ENCODE measurements at places on chromosomes 3 and 15. TPM values are rescaled to one million over a fixed set of nuclear protein-coding genes. Genes with fewer than 3 reads are reported as not detected.

- no peak for DNase-seq
Measured at GRCh38 chr15:32119286-32119685, 89.0 kb downstream of the CHRNA7 start.

DNA sequence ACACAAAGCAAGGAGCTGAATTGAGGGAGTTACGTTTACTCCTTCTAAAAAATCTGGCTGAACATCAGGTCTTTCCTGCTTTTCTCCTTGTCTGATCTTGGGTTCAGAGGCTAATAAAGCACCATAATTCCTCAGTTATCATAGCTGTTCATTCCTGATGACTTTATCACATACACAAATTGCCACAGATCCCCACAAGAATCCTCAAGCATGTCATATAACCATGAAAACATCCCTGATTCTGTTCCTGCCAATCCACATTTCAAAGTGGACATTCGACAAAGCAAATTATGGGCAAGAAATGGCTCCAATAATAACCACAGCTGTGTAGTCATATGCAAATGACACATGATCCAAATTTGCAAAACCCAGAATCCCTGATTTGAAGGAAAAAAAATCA lies 321.3 kb downstream of the MEX3B start:
- no peak for DNase-seq

DNA sequence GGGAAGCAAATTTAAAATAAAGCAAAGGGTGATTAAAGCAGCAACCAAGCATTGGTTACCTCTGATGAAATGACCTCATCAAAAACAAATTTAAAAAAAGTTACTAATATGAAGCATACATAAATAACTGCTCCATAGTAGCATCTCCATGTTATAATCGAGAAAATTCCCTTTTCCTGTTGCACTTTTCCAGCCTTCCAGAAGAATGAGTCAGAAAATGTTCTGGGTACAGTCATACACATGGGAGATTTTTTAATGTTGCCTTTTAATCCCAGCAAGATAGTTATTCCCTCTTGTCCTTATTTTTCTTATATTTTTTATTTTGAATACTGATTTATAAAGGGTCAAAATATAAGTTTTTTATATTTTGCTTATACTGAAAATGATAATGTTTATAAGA lies 2.6 kb upstream of the TMCO5A start:
- no peak for DNase-seq

GRCh38 chr3:189944285-189945145 lies 176.2 kb downstream of the P3H2 start:
- DNase-seq: no peak

GOLGA6L7 gene
- polyA plus RNA-seq: 0.32 TPM

DNA sequence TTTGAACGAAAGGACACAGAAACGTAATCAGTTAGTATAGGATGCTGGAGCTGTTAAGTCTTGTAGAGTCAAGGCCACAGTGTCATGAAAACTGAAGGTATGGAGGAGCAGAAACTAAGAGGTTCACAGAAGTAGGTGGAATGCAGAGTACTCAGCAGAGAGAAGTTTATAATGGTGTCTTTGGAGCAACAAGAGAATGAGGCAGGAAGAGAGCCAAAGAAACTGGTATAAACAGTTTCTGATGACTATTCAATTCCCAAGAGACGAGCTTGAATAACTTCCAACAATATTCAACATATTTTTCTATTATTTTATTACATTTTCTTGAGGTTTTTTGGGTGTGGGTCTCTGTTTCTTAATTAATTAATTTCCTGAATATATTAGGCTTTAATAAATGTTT lies 29.6 kb downstream of the GALK2 start:
- DNase-seq: no peak

GRCh38 chr3:66268864-66269263 lies 48.1 kb downstream of the SLC25A26 start:
- DNase-seq: no peak

SYNPR gene
- polyA plus RNA-seq: 0.12 TPM

DNA sequence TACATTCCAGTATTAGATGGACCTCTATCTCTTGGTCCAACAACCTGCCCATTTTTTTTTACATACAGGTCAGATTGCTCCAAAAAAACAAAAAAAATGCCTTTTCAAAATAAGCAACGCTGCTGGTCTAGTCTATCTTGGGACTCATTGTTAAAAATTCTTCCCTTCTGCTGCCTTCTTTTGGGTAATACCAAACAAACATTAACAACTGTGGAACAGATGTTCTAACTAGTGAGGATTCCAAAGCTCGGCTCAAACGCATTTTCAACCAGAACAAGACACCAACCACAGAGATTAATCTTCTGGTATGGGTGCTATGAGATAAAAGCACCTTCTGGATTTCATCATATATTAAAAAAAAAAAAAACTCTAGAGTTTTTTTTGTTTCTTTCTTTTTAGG lies 24.7 kb downstream of the ARHGAP31 start:
- no peak for DNase-seq

GRCh38 chr3:100402256-100402655 lies 917 bp downstream of the LNP1 start:
- peak; percentile 31 for DNase-seq

PLAAT1 gene
- polyA plus RNA-seq: 2.6 TPM

GRCh38 chr3:30548600-30548999 lies 57.8 kb upstream of the TGFBR2 start:
- DNase-seq: no peak

DNA sequence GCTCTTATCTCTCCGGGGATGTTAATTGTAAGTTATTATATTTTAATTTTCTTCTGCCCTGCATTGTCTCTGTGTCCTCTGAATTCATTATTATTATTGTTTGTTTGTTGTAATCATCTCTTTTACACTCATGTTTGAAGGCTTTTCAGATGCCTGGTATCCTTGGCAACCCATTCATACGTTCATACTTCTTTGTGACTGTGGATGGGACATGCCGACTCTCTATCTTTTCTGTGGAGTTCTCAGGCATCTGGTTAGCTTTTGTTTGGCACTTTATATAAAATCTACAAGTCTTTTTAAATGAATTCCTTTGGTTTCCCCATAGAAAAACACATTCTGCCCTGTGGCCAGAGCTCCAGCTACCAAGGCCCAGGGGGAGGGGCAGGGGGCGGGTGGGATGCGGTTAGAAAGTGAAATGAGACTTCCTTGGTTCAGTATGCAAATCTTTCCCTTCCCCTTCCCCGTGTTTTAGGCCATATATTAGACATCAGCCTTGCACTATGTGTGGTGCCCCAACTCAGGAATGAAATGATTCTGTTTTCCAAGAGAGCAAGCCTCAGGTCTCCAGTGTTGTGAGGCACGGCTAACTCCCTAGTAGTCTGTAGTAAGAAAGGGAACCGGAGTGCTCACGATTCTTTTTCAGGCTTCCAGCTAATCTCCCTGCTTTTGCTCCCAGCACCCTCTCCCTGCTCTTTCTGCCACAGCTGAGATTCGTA lies 79.2 kb downstream of the SST start:
- no peak for DNase-seq

GRCh38 chr3:119809249-119810017 lies 27.5 kb downstream of the NR1I2 start:
- no peak for DNase-seq

HYAL1 gene
- polyA plus RNA-seq: 6.4 TPM

MORC1 gene
- polyA plus RNA-seq: 0.79 TPM

DNA sequence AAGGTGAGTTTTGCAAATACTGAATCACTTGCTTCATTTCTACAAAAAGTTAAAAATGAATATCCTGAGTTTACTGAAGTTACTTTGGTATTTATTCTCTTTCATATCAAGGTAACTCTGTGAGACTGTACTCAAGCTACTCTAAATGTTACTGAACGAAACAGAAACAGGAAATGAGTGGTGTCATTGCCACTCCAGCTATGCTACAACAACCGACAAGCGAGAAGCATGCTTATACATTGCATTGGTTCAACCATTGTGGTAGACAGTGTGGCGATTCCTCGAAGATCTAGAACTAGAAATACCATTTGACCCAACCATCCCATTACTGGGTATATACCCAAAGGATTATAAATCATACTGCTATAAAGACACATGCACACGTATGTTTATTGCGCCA lies 313.2 kb upstream of the THBS1 start:
- no peak for DNase-seq

DNA sequence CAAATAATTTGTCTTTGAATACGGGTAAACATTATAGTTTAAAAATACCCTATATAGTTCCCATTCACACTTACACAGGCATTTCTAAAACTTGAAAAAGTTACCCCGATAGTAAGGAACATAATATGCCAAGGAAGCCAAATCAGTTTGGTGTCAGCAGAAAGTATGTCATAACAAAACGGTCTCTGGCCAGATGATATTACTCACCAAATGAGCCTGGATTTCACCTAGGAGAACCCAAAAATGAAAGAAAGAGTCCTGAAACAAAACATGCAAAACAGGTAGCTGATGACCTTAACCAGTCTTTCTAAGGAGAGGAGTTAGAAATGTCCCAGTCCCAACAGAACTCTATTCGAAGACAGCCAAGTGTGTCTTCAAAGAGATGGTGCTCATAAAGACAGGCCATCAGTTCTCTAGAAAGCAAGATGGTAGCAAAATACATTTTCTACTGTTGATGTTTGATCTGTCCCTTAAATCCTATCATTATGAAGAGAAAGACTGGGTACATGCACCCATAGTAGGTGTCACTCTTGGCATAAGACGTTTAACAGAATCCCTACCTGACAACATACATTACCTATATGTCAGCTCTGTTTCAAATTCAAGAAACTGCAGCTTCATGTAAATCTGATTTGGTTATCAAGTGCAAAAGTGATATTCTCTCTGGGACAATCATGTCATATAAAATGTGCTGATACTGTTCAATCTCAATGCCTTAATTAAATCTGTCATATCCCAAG lies 942.5 kb downstream of the ROBO1 start:
- no peak for DNase-seq

- no peak for DNase-seq
Measured at GRCh38 chr3:139521816-139522215, 17.7 kb downstream of the RBP1 start.

DNA sequence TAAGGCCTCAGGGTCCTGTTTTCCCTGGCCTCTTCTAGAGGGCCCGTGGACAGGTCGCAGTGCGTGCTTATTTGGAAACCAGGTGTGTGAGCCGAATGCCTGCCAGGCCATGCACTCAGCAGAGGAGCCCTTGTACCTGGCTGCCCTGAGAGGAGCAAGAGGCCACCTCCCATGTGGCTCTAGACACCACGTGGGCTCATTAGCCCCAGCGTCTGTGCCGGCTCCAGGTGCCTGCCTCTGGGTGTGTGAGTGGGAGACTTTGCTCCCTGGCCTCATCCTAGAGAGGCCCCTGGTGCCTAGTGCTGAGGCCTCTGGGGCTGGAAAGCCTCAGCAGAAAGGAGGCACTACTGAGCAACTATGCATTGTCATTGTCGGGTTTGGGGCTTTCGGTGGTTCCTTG lies 50.4 kb downstream of the KLF13 start:
- DNase-seq: no peak

DNA sequence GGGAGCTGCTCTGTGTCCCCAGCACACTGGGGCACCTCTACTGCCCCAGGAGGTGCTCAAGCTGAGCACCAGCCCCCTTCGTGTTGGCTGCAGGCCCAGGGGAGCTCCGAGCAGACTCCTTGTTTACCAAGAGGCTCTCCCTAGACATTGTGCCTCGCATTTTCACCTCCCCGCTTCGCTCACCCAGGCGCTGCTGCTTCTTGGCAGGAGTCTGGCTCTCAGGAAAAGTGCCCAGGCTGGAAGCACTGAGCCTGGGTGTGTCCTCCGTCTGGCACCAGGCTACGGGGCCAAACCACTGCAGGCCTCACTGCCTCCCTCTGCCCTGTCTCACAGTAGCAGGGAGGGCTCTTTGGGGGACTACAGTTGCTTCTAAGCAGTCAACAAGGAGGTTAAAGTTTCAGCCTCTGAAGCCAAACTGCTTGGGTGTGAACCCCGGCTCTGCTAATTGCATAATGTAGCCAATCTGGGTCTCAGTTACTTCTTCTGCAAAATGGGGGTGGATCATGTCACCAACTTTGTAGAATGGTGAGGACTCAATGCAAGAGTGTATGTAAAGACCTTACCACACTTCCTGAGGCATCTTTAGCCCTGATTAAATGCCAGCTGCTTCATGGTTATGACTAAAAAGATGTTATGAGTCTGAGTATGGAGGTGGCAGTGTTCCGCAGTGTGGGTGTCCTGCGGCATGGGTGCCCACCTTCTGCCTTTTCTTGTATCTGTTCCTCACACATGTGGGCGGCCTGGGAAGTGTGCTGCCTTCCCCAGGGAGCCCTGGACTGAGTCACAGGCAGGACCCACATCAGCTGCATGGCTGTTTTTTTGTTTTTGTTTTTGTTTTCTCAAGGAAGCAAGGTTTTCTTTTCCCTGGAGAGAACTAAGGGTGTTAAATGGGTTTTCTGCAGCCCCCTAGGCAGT lies 88.9 kb downstream of the CLSTN2 start:
- DNase-seq: no peak

- no peak for DNase-seq
Measured at GRCh38 chr15:89479173-89479572, 17.2 kb downstream of the RHCG start.

SNTN gene
- polyA plus RNA-seq: not detected

POLQ gene
- polyA plus RNA-seq: 5.4 TPM

RGMA gene
- polyA plus RNA-seq: 9.8 TPM

GRCh38 chr15:45113380-45113990 lies 487 bp downstream of the DUOX2 start:
- no peak for DNase-seq

DNA sequence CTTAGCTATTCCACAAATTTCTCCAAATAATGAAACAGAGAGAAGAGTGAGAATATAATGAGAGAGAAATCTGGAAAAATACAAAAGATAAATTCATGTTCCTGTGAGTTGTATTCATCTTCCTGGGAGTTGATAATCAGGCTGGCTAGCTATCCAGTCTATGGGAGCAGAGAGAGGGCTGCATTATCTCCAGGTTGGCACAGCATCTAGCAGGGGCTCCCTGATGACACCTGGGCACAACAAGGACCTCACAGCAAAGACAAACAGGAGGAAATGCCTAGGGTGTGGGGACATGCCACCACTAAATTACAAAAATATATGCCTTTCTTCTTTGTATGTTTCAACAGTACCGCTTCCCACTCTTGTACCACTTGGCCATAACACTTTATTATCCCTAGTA lies 1.9 kb downstream of the EHD4 start:
- no peak for DNase-seq

DNA sequence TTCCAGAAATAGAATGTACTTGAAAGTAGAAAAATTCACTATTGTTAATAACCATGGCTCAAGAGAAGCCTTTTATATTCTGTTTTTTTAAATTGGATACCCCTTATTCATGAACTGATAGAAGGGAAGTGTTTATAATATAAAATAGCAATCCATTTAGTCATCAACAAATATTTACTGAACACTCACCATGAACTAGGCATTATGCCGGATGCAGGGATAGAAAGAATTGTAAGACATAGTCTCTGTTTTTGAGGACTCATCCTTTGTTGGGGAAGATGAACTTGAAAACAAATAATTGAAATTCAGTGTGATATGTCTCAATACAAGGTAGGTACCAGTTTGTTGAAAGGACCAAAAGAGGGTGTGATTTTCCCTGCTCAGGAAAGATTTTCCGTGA lies 160.9 kb upstream of the SATB1 start:
- no peak for DNase-seq

GRCh38 chr15:31074321-31074720 lies 27.2 kb downstream of the TRPM1 start:
- no peak for DNase-seq

GRCh38 chr3:16350597-16351318 lies 85.7 kb downstream of the OXNAD1 start:
- DNase-seq: no peak

- no peak for DNase-seq
Measured at GRCh38 chr3:194988495-194989165, 282.3 kb downstream of the XXYLT1 start.

CAMKV gene
- polyA plus RNA-seq: 0.14 TPM
